Activated T-helper 2 cell treated with anti-CD3 and anti-CD28 coated beads, Interferon-gamma antibody, Interleukin-2, Interleukin-4, amounts not matched to agents 10 μg/mL and 5 μg/mL and 100 μg/mL, durations not matched to agents 14 hours and 24 hours and 36 hours (primary cell): ENCODE measurements at places on chromosomes 7 and 10.

GRCh38 chr10:101897633-101898032 lies 54.0 kb upstream of the KCNIP2 start:
- no peak for DNase-seq

GRCh38 chr7:98229441-98229840 lies 18.2 kb downstream of the BHLHA15 start:
- no peak for DNase-seq

GRCh38 chr7:29998489-29998888 lies 8.9 kb upstream of the SCRN1 start:
- no peak for DNase-seq

DNA sequence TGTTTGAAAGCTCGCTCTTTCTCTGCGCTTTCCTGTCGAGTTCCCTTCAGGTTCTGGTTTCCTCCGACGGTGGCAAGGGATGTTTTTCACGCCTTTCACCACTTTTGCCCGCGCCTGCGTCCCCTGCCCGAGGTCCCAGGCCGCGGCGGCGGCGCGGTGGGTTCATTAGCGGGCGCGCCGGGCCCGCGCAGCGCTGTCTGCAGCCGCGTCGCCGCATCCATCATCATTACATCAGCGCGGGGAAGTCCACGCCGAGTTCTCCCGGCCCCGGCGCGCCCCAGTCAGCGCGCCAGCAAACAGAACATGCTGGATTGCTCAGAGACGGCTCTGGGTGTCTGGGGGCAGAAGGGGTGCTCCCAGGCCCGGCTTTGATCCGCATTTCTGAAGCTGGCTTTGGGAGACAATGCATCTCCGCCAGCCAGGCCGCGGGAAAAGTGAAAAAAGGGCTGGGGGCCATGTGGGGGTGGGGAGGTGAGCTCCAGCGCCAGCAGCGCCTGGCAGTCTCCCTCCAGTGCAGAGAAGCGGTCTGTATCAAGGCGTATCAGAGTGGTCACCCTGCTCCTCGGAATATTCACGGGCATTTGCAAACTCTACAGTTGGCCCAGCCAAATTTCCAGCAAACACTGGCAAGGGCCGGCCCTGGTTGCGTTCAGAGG lies 8.9 kb downstream of the GLI3 start:
- no peak for DNase-seq

DNA sequence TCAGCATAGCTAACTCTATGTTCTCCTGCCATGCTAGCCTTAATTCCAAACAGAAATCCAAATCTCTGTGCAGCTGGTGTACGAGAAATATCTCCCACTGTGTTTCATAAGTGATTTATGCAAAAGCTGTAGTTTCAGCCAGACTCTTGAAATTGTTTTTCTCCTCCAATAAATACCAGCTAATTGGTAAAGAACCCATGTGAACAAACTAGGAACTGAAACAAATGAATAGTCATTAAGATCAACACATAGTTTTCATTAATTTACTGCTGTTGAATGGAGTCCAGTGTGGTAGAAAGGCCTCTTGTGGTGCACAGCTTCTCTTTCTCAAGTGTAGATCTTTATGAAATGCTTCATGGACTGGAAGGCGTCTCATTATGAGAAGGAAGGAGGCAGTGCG lies 18.4 kb downstream of the PPP1R17 start:
- no peak for DNase-seq

DNA sequence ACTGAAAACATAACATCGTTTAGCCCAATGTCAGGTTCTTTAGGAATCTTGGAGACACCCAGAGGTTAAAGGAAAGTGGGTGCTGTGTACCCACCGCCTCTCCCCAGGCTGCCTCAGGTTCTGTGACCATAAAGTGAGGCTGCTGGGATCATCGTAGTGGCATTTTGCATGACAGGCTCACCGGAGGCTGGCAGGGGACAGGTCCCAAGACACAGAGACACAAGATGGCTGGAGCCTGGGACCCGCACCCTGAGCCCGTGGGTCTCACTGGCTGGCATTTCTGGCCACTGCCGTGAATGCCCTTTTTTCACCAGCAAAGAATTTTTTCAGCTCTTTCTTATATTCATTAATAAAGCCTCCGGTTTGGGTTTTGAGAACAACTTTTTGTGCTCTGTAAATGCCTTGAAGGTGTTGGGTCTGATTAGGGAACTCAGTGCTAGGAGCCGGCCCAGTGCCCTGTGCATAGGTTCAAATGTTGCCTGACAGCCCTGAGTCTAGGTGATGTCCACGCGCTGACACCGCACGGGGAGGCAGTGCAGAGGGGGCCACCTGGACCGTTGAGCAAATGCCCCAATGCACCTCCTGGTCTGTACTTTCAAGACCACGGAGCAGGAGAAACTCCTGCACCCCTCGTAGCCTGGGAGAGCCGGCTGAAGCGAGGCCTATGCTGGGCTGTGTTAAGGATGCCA lies 130.0 kb downstream of the PAXIP1 start:
- DNase-seq = no peak
